ENCODE measurements at places on chromosomes 4 and X. TPM values are rescaled to one million over a fixed set of nuclear protein-coding genes. Genes with fewer than 3 reads are reported as not detected.

DNA sequence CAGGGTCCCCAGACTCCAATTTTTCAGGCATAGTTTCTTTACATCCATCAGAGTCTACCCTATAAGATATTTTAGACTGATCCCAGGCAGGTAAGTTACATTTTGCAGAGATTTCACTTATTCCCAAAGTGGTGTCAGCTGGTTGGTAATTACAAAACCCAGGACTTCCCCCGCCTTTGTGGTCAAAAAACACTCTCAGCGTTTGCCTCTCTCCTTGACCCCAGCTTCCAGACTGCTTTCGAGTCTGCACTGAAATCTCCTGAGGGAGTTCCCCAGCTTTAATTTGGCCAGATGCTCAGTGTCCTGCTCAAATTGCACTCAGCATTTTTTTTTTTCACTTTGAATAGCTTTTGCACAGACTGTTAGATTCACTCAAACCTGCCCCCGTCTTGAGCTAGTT is 11.2 kb upstream of the AMOT start:
- no peak for DNase-seq
- no peak overlapping the region for H3K4me3 ChIP-seq
- H3K27ac ChIP-seq, result no peak overlapping the region
- no peaks in the 10 kb centered on the region for H3K27me3 ChIP-seq

GRCh38 chr4:119735165-119735651 is 106.6 kb upstream of the PDE5A start:
- no peaks in the 10 kb centered on the region for H3K27me3 ChIP-seq
- H3K27ac ChIP-seq, result no peak overlapping the region
- H3K36me3 ChIP-seq, result no peaks in the 10 kb centered on the region
- no peaks in the 10 kb centered on the region for H3K4me1 ChIP-seq

ADAM29 gene
- not detected for total RNA-seq

DUX4 gene
- total RNA-seq, result not detected

SAGE1 gene
- total RNA-seq, result not detected

NEXMIF gene
- 0.55 TPM for total RNA-seq

FRMD7 gene
- total RNA-seq, result not detected

Data from H1 (cell line).